Astrocyte of the spinal cord (primary cell): ENCODE measurements at places on chromosomes 1 and 21.

GRCh38 chr1:9792156-9793042 is 31.4 kb downstream of the CLSTN1 start:
- DNase-seq = peak; percentile 51

DNA sequence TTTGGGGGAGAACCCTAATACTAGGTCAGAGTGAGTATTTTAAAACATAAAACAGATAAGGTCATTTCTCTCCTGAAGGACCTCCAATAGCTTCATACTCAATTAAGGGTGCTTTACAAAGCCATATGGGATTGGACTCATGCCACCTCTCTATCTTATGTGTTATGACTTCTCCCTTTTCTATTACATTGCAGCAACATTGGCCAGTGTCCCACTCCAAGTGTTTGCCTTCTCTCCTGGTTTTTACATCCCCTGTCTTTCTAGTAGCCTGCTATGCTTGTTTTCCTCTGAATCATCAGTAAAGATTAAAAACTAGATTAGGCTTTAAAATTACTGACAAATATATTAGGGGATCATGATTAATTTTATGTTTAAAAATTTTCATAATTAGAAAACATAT is 66.6 kb downstream of the SCMH1 start:
- DNase-seq = peak; percentile 6

GRCh38 chr1:43545695-43546387 is 15.2 kb downstream of the PTPRF start:
- no peak for DNase-seq

DNA sequence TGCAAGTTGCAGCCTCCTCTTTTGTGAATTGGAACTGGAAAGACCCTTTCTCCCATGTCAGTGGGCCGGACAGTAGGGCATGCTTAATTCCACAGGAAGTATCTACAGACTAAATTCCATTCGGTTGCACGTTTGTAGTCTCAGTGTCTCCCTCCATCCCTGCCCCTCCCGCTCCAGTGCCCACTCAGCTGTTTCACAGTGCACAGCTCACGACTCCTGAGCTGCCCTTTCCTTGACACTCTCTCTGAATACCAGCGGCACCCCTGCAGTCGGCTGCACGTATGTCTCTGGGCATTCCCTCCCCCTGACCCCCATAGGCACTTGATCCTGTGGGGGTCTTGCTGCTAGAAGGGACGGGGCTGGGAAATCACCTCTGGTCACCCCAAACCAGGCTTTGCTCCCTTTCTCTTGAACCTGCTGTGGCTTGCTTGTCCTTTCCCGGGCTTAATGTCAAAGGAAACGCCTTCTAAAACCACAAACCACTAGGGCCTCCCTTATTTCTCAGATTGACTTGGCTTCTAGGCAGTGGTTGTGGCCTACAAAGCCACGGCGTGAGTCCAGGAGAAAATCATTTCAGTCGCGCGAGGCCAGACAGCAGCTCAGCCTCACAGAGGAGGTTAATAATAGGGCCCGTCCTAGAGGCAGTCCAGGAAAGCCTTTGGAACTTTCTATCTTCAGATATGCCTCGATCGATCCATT is 365.3 kb upstream of the PROX1 start:
- DNase-seq = no peak

GRCh38 chr1:228371741-228372182 is 34.9 kb downstream of the TRIM11 start:
- DNase-seq = no peak

GRCh38 chr1:37621326-37621870 is 13.3 kb downstream of the RSPO1 start:
- DNase-seq = no peak

DNA sequence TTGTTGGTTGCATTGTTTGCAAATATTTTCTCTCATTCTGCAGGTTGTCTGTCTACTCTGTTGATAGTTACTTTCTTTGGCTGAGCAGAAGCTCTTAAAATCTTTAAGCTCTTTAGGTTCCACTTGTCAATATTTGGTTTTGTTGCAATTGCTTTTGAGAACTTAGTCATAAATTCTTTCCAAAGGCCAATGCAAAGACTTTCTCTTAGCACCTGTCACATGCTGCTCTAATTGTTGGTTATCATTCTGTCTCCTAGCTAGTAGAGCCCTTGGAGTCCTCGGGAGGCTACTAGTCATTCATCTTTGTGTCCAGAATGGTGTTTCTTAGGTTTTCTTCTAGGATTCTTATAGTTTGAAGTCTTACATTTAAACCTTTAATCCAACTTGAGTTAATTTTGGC is 312.7 kb upstream of the PROX1 start:
- no peak for DNase-seq

DNA sequence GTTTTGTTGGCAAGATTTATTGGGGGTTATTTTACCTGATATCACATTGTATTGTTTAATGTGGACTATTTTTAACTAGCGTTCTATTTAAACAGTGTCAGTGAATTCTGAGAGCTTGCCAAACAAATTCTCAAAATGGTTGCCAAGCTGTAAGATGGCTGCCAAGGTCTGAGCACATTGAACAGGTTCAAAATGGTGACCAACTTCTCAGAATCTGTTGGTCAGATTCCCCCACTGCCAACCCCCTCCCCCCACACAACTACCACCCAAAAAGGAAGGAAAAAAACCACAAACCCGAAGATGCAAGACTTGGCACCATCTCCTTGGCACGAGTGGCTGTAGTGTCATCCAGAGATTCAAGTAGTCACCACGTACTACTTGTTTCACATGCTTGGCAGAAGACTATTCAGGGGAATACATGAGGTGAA is 159.1 kb downstream of the NFIA start:
- DNase-seq = no peak

DNA sequence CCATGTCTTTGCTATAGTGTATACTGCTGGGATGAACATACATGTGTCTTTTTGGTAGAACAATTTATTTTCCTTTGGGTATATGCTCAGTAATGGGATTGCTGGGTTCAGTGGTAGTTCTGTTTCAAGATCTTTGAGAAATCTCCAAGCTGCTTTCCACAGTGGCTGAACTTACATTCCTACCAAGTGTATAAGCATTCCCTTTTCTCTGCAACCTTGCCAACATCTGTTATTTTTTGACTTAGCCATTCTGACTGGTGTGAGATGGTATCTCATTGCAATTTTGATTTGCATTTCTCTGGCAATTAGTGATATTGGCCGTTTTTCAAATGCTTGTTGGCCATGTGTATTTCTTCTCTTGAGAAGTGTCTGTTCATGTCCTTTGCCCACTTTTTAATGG is 37.5 kb upstream of the ANGPTL1 start:
- DNase-seq = peak; percentile 66

GRCh38 chr1:87249803-87250202 is 78.9 kb upstream of the LMO4 start:
- no peak for DNase-seq

DNA sequence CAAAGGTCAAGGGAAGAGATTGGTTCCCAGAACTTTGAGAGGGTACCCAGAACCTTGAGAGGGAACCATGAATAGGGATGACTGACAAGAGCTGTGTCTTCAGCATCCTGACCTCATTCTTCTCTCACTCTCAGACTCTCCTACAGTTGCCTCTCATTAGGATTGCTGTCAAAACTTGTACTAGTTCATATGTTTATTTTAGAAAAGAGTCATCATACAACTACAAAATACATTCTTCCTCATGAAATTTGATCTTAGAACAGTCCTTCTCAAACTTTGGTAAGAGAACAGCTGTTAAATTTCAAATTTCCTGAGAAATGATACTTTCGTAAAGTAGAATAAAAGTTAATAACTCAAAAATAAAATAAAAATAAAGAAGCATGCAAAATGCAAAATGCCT is 161.4 kb upstream of the ZRANB2 start:
- no peak for DNase-seq

GRCh38 chr1:6025269-6026094 is 20.2 kb upstream of the KCNAB2 start:
- no peak for DNase-seq

DNA sequence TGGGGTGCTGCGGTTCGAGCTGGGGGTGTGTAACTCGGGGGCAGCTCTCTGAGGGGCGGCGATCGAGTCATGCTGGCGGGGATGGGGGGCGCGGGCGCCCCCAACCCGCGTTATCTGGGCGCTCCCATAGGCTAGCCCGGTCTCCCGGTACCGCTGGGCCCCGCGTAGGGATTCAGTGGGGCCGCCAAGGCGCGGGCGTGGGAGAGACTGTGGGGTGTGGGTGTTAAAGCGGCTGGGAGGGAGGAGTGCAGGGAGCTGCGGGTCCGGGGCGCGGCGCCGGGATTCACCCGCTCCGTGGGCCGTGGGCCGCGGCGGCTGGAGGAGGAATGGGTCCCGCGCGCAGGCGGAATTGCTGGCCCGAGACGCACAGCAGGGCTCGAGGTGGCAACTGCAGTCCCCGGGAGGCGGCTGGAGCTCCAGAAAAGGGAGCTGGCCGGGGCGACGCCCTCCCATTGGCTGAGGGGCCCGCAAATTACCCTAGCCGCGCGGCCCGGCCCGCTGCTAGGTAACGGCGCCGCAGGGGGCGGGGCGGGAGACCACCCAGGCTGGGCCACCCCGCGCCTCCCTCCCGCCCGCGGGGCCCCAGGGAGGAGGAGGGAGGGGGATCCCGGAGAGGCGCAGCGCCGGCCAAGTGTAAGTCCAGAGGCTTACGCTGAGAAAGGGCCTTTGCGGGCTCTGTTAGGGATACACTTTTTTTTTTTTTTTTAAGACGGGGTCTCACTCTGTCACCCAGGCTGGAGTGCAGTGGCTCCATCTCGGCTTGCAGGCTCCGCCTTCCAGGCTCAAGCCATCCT is at the start of gene PTCH2:
Gene PTCH2 (minus strand): TSS at position 392 of the 794 bp plus-strand sequence. CDS start 321 bp downstream, at position 71.
- peak; percentile 73 for DNase-seq

- DNase-seq = no peak
Measured at GRCh38 chr1:22584001-22584562, 20.8 kb downstream of the EPHA8 start.

DNA sequence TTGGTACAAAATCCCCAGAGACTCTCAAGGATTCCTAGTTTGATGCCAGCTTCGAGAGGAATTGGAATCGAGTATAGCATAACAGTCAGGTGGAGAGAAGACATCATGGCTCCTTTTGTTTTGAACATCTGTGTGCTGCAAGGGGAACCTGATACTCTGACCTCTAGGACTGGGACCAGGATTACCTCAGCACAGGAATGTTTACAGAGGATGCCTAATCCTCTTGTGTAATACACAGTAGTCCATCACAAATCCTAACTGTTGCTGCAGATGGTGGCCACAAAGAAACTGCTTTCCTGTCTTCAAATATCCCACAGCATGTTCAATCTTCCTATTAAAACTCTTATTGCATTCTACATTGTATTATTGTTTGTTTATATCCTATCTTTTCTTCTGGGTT is 111.8 kb upstream of the PRMT6 start:
- no peak for DNase-seq

- DNase-seq = no peak
Measured at GRCh38 chr1:186829686-186830587, 1.2 kb downstream of the PLA2G4A start.

- no peak for DNase-seq
Measured at GRCh38 chr1:84190455-84190854, 46.4 kb downstream of the PRKACB start.

- DNase-seq = no peak
Measured at GRCh38 chr21:20306836-20307235, 691.4 kb upstream of the NCAM2 start.

- no peak for DNase-seq
Measured at GRCh38 chr1:17717594-17718535, 37.3 kb upstream of the ACTL8 start.

DNA sequence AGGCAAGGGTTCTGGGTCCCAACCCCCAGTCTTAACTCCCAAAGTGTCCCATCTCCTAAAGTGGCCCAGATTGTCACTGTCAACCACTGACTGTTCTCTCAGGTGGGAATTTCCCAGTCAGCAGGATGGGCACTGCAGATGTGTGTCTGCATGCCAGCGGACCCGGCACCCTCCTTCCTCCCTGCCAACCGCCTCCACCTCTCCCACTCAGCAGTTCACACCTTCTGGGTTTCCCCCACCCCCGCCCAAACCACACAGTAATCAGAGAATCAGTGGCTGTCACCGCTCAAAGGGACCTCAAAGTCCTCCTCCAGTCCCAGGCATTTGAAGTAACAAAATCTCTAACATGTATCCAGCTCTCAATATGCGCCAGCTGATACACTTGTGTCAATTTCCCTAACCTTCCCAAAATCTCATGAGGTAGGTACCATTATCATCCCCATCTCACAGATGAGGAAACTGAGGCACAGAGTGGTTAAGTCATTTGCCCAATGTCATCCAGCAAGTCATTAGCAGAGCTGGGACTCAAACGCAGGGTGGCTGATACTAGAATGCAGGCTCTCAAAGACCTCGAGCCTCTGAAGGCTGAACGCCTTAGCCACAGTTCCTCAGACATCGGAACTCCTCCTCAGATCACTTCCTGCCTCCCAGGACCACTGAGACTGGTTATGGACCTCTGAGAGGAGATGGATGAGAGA is 4.8 kb downstream of the RUNX3 start:
- no peak for DNase-seq

DNA sequence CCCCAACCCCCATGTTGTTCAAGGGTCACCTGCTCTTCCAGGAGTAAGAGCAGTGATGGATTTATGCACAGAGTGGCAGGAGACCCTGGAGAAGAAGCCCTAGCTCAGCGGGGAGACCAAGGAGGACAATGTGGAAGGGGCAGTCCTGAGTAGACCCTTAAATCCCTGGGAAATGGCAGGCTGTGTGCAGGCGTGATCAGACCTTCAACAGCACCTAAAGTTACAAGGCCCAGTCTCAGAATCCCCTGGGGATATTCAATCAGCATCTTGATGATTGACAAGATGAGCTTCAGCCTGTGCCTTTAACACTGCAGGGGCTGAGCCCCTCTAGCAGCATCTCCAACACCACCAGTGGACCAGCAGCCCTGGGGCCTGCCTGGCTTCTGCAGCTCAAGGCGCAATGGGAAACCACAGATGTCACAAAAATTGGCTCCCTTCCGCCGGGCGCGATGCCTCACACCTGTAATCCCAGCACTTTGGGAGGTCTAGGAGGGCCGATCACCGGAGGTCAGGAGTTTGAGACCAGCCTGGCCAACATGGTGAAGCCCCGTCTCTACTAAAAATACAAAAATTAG is 60.4 kb downstream of the IRF2BP2 start:
- DNase-seq = no peak

DNA sequence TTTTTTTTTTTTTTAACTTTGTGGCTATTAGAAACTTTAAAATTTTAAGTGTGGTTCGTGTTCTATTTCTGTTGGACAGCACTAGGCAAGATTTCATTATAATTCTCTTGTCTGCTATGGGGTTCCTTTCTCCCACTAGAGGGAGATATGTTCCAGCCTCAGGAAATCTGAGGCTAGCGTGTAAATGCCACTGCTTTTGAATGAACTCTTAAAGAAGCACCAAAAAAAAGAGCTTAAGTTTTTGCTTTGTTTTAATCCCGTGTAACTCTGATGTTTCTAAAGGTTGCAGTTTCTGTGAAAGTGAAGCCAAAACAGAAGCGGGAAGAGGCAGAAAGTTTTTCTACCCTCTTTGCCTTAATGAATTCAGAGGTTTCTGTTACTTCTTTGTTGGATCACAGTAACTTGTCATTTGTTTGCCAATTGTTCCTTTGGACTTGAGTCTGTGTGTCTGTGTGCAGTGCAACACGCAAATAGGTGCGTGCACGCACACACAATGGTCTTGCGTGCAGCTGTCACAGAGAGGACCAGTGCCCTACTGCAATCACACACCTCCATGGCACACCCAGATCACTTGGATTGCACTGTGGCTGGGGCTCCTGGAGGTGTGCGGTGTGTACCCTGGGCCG is 32.3 kb downstream of the HHAT start:
- peak; percentile 82 for DNase-seq
